ENCODE measurements at places on chromosomes 4 and X.

DNA sequence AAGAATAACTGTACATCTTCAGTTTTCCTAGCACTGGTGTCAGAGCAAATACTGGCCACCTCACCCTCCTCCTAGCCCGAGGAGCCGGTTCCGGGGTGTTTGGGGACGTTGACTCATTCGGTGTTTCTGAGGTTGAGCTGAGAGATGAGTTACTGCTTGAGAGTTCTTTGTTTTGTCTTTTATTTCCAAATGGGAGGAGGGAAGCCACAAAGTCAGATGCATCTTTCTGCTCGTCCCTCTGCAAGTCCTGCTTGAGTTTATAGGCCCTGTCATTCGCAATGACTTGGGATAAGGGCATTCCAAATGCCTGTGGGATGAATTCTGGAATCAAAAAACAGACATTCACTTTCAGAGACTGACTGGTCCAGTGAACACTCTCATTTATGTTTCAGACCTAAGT, 77.5 kb downstream of the HCCS start:
- peak; percentile 67 for DNase-seq

DNA sequence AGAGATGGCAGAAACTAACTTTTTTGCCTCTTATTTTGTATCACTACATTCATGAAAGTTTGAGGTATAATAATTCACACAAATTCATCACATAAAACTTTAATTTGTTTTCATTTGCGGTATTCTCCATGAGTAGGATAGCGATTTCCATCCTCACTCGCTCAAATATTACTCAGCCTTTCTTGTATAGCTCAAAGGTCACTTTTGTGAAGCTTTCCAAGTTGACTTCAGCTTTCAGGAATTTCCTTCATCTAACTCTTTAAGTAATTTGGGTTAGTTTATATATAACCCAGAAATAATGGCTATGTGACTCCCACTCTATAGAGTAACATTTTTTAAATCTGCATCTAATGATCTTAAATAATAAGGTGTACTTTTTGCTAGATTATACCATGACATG, 314.4 kb downstream of the IL1RAPL1 start:
- DNase-seq = no peak

- DNase-seq = no peak
Measured at GRCh38 chr4:105569057-105569865, 16.8 kb downstream of the ARHGEF38 start.

- DNase-seq = no peak
Measured at GRCh38 chr4:10212901-10213300, 96.3 kb upstream of the WDR1 start.

- DNase-seq = no peak
Measured at GRCh38 chrX:69182818-69183380, 17.6 kb upstream of the PJA1 start.

DNA sequence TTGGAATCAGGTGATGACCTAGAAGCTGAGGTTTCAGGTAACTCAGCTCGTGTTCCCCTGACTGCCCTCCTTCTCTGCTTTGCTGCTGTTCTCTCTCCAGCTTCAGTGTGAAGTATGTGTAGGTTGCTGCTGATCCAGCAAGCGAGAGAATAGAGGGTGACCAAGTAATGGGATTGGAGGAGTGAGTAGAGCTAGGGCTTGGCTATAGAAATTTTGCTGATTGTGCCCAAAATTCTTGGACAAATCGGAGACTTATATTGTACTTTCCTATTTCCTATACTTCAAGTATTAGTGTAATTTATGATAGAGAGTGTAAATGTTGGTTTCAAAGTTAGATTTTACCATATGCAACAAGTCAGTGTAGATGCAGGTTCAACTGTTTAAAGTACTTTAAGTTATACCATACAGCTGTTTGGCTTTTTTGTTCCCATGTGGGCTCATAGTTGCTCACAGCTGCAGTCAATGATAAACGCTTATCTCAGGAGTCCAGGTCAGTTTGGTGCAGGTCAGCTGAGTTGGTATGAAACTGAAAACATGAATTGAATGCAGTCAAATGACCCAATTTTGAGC, 48.0 kb downstream of the RAPGEF2 start:
- DNase-seq = no peak

- no peak for DNase-seq
Measured at GRCh38 chr4:3572363-3572762, 40.1 kb upstream of the LRPAP1 start.

DNA sequence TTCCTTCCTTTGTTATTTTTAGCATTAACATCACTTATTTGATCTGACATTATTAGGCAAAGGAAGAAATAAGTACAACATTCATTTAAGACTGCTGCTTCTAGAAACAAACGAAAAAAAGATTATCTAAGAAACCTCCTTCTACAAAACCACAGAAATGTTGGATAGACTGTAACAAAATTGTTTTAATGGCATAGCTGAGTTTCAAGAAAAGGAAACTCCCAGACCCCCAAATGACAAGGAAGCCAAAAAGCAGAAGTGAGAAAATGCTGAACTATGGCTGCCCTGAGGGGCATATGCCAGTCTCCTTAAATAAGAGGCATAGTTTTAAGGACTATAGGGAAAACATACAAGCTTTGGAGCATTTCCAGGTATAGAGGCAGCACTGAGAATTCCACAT, 1431.6 kb upstream of the TENM3 start:
- DNase-seq = no peak

- no peak for DNase-seq
Measured at GRCh38 chrX:13165266-13166189, 121.1 kb upstream of the FAM9C start.

DNA sequence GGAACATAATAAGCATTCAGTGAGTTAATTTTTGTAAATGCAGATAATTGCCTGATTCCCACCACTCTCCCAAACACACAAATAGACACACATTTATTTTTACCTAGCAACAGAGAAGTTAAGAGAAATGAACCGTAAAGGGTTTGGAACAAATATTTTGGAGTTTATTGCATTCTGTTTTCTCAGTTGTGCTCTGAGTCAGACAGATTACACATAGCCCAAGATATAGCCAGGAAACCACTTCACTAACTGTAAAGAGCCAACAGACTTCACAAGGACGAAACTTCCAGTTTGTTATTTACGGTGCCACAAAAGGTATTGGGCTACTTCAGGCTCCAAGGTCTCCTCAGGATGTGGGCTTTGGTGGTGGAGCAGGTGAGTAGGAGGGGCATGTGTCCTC, 217.0 kb downstream of the BMPR1B start:
- DNase-seq = peak; percentile 34

DNA sequence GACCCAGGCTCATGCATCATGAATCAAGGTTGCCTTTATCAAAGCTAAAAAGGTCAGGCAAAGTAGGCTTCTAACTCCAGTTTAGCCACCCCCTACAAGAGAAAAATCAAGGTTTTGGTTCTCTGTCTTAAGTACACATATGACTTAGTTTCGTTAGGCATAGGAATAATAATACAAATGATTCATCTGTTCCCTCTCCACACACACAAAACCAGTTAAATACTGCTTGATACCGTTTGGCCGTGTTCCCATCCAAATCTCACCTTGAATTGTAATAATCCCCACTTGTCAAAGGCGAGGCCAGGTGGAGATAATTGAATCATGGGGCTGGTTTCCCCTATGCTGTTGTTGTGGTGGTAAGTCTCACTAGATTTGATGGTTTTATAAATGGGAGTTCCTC, 226.2 kb downstream of the HS6ST2 start:
- no peak for DNase-seq

DNA sequence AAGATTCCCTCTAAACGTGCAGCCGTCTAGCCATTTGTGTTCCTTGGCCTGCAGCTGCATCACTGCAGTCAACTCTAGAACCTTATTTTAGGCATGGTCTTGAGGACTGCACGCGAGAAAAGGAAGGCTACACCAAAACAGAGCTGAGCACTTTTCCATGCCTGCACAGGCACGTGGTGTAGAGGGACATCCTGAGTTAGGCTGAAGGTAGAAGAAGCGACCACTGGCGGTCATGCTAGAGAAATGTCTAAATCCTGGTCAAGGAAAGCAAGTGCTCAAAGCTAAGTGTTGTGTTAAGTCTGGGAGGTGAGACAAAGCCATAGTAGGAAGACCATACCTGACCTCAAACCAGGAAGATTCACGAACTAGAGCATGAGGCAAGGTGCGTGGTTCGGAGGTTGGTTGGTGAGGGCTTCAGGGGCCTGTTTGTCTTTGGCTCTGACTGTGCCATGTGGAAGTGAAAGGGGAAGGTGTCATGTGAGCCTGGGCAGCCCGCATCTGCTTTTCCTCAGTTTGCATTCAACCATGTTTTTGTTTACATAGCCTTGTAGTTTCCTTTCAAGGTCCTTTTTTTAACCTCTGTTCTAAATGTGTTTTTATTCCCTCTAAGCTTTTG, 203.8 kb downstream of the AASDH start:
- no peak for DNase-seq

DNA sequence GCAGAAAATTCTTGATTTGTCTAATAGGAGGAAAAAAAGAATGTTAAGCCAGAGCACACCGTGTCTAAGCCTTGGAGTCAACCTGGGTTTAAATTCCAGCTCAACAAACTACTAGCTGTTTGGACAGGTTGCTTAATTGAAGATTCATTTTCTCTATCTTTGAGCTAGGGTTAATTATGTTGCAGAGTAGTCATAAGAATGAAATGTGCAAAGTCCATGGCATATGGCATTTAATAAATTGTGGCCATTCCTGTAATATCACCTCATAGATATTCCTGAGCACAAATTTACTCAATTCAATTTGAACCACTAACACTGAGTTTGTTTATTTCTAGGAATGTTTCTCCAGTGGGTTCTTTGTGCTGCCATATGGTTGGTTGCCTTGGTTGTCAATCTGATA, 4.6 kb downstream of the TMEM144 start:
- no peak for DNase-seq

GRCh38 chrX:28625223-28625622, 38.0 kb downstream of the IL1RAPL1 start:
- DNase-seq = no peak

DNA sequence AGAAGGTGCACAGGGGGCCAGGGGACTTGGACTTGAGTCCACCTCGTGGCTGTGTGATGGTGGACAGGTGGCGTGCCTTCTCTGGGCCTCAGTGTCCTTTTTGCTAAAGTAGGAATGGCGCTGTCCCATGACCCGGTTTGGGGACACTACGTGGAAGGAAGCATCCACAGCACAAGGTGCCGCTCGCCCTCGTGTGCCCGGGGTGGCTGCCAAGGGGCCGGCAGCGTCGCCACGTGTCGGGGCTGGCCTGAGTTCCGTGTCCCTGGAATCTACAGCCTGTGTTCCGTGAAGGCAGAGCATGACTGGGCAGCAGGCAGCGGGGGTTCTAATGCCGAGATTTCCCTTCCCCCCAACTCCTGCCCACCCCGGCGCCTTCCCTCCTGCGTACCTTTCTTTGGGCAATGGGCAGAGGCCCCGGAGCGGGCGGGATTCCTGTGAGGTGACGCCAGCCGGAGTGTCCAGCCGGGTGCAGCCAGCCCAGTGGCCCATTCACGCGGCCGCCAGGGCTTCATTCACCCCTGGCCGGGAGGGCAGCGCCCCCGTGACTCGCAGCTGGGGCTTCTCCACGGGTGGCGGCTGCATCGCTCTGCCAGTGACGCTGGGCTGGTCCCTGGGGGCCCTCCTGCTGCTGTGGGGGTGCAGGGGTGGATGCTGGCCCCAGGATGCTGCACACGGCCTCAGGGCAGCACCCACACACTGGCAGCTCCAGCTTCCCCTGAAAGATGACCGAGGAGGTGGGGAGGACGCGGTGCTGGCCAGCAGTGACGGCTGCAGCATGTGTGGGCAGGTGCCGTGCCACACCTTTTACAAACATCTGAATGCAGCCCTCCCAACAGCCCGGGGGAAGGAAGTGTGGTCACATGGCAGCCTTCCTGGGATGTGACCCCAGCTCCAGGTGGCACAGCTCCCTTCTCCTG, 21.2 kb downstream of the DOK7 start:
- DNase-seq = no peak

GRCh38 chrX:14274691-14275090, 245.0 kb upstream of the GEMIN8 start:
- DNase-seq = no peak

DNA sequence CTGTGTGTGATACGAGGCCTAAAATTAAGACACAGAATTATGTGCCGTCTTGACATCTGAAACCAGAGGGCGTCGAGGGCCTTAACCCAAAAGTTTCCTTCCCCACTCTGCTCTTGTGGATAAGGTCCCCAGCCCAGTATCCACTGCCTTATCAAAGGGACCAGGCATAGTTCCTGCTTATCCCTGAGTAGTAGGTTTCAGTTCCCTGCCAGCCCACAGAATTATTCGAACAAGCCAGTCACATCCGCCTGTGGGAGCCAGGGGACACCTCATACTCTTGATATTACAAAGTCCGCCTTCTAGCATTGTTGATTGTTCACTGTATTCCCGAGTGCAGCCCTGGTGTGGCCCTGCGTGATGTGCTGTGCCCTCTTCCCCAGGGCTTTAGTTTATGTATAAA, 5.4 kb upstream of the MMRN1 start:
- DNase-seq = no peak

- DNase-seq = no peak
Measured at GRCh38 chr4:63757929-63758328, 651.3 kb downstream of the TECRL start.

GRCh38 chr4:48254381-48255071, 15.1 kb downstream of the TEC start:
- peak; percentile 87 for DNase-seq

- DNase-seq = peak; percentile 82
Measured at GRCh38 chrX:31499109-31499508, 427.3 kb upstream of the FTHL17 start.

DNA sequence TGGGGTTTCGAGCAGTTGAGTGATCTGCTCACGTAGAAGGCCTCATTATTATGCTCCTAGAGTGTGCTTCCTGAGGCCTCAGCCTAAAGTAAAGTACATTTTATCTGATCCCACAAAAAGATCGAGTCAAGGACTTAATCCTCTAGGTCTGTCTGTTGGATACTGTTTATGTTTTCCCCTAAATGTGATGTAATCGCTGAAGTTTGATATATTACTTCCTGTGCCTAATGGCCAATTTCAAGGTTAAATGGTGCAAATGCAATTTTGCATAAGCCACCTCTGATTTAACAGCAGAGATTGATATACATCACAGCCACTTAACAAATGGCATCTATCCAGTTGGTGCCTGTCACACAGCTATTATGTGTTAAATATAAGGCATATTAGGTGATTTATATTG, 19.4 kb upstream of the SERTM2 start:
- DNase-seq = no peak

GRCh38 chr4:79626611-79627010, 218.6 kb upstream of the GK2 start:
- no peak for DNase-seq

GRCh38 chr4:69095301-69095731, 958 bp upstream of the UGT2B7 start:
- DNase-seq = peak; percentile 11

GRCh38 chr4:114879916-114880669, 233.3 kb downstream of the NDST4 start:
- DNase-seq = no peak

DNA sequence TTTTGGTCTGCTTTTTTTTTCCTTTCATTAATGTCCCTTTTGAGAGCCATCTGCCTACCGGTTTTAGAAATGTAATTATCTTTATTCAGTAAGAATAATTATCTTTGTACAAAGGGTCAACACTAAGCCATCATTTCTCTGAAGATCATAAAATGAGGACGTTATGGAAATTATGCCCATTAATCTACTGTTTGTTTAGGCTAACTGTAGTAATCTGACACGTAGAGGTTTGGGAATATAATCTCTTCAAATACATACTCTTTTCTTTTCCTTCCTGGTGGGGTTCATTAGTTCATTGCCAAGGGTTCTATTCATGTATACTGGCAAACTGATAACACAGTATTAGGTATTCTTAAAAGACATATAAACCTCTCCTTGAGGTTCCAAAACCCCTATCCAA, 3.8 kb upstream of the HSD17B13 start:
- DNase-seq = no peak
